Left renal pelvis (tissue), 4 donors: ENCODE measurements at places on chromosomes 3 and 15.

GRCh38 chr3:69353503-69353902, 32.4 kb downstream of the FRMD4B start:
- DNase-seq: no peak

GRCh38 chr3:36520241-36521006, 140.1 kb downstream of the STAC start:
- no peak for DNase-seq

GRCh38 chr3:59782664-59783063, 732.8 kb upstream of the CFAP20DC start:
- DNase-seq: no peak

DNA sequence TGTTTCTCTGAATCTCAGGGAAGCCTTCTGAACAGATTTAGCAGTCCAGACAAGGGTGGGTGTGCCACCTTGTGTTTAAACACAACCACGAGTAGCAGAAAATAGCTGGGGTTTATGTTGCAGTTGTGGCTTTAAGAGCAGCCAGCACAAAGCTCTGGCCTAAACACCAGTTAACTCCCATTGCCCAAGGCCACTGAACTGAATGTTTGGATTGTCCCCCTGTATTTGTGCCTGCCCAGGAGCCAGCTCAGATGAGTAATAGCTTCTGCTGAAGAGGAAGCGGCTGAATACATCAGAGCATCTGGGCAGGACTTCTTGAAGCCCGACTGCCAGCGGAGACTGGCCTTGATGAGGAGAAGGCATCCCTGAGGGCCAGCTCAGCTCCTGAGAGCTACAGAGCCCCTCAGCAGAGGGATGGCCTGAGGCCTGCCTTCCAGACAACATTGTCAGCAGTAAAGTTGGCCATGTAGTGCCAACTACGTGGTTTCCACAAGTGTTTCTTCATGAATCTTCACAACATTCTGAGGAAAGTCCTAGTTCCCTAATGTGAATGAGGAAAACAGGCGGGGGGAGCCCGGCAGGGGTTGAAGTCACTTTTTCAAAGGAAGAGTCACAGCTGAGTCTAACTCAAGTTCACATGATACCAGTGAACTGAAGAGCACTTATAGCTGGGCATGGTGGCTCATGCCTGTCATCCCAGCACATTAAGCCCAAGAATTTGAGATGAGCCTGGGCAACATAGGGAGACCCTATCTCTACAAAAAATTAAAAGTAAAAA, 65.8 kb upstream of the ZBTB38 start:
- DNase-seq: no peak

DNA sequence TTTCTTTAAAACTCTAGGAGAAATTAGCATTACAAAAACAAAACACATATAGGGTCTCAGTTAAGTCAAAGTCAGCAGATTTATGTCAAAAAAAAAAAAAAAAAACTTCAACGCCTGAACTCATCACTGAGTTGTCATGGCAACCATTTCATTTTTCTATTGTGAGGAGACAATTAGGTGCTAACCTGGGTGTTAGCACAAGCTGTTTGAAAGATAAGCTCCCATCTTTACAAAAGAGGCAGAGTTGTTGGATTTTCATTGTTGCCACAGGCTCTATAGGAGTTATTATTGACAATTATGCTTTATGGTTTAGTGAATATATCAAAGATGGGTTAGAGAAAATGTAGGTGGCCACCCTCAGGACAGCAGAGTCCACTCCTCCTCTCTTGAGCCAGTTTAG, 806.9 kb downstream of the GRM7 start:
- no peak for DNase-seq

GRCh38 chr3:34669490-34669889, 871.1 kb downstream of the PDCD6IP start:
- no peak for DNase-seq

DNA sequence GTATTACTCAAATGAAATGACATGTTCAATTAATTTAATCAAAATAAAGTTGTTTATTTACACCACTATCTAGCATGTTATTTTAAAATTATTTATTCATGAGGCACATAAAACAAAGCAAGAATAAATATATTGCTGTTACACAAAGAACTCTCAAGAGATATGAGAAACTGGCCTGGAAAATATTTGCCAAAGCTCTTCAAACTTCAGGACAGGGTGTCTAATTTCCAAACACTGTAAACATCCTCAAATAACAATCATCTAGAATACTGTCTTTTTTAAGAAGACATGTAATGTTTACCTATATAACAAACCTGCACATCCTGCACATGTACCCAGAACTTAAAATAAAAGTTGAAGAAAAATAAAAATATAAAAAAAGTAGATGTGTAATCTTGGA, 876.6 kb downstream of the TUSC7 start:
- DNase-seq: no peak

GRCh38 chr15:47364230-47365141, 352.8 kb upstream of the SEMA6D start:
- DNase-seq: peak; percentile 6
